Activated CD8-positive, alpha-beta T cell treated with anti-CD3 and anti-CD28 coated beads, Interleukin-2, amount 10 ng/mL, durations not matched to agents 7 days and 5 days (primary cell): ENCODE measurements at places on chromosomes 1 and 21. TPM values are rescaled to one million over a fixed set of nuclear protein-coding genes. Genes with fewer than 3 reads are reported as not detected.

CFAP141 gene
- total RNA-seq, result not detected

- DNase-seq, result no peak
- no peaks in the 10 kb centered on the region for H3K4me1 ChIP-seq
- H3K27ac ChIP-seq, result no peak overlapping the region
- no peaks in the 10 kb centered on the region for H3K27me3 ChIP-seq
These were observed 10.7 kb downstream of the SNX7 start for GRCh38 chr1:98672189-98672588.

GRCh38 chr1:227415115-227415790, 97.0 kb upstream of the CDC42BPA start:
- H3K27ac ChIP-seq, result no peak overlapping the region
- no peak for DNase-seq
- peaks cover 10% of the 10 kb centered on the region for H3K27me3 ChIP-seq
- no peaks in the 10 kb centered on the region for H3K36me3 ChIP-seq

DNA sequence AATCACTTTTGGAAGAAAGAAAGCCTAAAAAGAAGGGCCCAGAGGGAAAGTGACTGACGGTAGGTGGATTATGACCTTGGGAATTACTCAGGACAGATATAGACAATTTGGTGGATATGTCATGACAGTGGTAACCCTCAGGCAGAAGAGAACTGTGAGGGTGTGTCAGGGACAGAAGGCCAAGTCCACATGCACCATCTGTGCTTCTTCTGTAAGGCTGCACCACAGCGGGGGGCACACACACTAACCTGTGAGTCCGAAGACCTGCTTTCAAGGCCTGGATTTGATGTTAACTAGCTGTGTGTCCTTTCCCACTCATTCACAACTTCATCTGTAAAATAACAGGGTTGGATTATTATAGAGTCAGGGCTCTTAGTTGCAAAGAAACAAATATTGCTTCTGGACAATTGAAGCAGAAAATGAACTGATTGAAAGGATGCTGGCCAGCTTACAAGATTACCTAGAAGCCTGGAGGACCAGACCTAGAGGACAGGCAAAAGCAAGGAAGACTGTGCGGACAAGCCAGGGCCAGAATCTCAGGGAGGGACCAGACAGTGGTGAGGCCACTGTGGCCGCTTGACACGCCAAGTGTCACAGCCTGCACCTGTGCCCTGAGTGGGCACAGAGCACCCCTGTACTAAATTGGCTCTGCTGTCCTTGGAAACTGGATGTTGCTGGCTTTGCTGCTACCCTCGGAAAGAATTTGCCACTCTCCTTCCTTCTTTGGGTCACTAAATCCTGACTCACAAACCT, 34.7 kb upstream of the USP24 start:
- H3K4me1 ChIP-seq, result peaks cover 11% of the 10 kb centered on the region
- H3K27ac ChIP-seq, result no peak overlapping the region
- peaks cover 2% of the 10 kb centered on the region for H3K27me3 ChIP-seq
- no peak overlapping the region for H3K4me3 ChIP-seq
- no peak for DNase-seq

DNA sequence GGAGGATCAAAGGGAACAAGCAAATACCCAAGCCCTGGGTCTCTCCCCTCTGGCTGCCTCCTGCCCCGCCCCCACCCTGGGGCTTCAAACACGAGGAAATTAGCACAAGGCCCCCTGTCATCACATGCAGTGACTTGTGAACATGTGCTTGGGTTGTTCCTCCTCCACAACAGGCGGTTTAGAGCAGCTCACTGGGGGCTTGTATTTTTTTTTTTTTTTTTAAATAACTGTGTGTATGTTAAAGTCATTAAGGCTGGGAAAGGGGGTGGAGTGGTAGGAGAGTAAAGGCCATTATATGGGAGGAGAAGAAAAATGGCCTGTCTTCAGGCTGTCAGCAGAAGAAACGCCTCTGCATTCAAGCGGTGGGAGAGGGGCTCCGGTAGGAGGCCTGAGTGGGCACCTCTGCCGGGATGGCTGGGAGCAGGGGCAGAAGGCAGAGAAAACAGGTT, 64.2 kb downstream of the PLXNA2 start:
- H3K27ac ChIP-seq, result no peak overlapping the region
- H3K27me3 ChIP-seq, result peaks cover 14% of the 10 kb centered on the region
- no peaks in the 10 kb centered on the region for H3K4me1 ChIP-seq
- no peak overlapping the region for H3K4me3 ChIP-seq
